NCI-H748 treated with DMSO at 0.1 percent for 48 hours (cell line): ENCODE measurements at places on chromosomes 5 and 9.

DNA sequence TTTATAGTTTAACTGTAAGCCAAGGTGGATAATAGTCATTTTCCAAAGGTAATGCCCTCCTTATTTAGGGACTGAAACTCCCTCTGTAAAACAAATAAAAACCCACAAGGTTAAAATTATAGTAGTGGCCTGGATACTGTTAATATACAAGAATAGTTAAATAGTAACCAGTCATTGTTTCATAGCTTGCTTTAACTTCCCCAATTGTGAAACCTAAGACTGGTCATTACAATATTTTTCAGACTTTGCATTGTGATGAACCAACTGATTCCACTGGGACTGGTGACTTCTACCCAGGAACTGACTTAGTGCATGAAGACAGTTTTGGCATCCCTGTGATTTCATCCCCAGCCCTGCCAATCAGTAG is 162.6 kb downstream of the SMC2 start:
- DNase-seq: no peak

- DNase-seq: no peak
Observed at GRCh38 chr9:21141427-21141882, at the start of gene IFNW1. Gene IFNW1 (minus strand): TSS chr9:21141832. CDS start chr9:21141570, 262 bp downstream.

DNA sequence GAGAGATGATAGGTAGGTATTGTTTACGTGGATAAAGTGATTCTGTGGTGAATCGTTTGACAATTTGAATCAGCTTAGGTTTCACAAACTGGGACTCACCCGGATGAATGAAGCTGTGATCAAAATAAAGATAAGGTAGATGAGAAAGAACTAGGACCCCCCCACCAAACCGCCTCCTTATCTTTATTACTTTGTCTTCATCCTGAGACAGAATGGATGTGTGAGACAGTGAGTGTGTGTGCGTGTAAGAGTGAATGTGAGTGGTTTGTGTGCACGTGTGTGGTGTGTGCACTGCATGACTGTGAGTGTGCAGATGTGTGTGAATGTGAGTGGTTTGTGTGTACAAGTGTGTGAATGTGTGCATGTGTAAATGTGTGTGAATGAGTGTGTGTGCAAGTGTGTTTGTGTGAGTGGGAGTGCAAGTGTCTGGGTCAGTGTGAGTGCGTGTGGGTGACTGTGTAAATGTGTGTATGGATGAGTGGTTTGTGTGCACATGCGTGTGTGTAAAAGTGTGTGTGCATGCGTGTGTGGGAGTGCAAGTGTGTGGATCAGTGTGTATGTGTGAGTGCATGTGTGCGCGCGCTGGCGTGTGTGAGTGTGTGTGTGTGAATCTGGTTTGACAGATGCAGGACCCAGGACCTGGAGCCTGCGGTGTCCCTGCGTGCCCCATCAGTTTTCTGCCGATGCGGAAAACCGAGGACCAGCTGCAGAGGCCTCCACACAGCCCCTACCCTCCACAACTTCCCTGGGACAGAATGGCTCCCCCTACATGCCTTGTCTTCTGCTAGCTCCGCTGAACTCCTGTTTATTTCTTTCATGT is 11.4 kb upstream of the ENG start:
- no peak for DNase-seq

DNA sequence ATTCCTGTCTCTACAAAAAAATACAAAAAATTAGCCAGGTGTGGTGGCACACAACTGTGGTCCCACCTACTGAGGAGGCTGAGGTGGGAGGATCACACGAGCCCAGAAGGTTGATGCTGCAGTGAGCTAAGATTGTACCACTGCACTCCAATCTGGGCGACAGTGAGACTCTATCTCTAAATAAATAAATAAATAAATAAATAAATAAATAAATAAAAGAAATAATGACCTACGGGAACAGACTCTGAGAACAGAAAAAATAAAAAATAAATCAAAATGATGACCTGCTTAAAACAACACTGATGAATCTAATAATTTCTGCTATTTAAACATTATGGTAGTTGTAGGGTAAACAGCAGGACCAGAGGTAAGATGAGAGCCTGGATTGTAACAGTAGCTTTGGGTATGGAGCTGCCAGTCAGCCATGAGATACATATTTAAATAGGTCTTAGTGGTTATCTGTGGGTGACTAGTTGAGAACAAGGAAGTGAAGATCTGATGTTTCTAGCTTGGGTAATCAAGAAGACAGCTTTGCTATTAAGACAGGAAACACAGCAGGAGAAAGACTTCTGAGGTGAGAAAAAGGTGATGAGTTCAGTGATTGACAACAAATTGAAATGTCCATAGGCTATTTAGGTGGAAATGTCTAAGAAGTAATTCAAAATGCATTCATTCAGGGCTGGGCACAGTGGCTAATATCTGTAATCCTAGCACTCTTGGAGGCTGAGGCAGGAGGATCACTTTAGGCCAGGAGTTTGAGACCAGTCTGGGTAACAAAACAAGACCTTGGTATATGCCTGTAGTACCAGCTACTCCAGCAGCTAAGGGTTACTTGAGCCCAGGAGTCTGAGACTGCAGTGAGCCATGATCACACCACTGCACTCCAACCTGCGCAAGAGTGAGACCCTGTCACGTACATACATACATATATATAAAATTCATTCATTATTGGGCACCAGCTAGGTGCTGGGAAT is 11.0 kb downstream of the RNF145 start:
- no peak for DNase-seq

DNA sequence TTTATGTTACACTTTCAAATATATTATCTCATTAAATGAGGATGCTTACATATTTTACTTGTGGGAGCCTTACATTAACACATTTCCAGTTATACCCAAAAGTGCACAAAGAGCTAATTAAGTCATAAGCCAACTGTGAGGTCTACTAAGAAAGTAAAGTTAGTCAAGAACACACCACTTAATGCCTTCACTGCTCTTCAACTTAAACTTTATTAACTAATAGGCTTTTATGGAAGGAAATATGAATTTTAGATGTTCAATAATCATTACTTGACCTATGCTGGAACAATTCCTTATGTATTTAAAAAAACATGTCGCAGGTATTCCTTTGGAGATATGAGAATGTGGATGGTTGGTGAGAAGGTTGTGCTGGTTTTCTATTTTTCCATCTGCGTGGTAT is 3.4 kb downstream of the ST8SIA4 start:
- DNase-seq: no peak

DNA sequence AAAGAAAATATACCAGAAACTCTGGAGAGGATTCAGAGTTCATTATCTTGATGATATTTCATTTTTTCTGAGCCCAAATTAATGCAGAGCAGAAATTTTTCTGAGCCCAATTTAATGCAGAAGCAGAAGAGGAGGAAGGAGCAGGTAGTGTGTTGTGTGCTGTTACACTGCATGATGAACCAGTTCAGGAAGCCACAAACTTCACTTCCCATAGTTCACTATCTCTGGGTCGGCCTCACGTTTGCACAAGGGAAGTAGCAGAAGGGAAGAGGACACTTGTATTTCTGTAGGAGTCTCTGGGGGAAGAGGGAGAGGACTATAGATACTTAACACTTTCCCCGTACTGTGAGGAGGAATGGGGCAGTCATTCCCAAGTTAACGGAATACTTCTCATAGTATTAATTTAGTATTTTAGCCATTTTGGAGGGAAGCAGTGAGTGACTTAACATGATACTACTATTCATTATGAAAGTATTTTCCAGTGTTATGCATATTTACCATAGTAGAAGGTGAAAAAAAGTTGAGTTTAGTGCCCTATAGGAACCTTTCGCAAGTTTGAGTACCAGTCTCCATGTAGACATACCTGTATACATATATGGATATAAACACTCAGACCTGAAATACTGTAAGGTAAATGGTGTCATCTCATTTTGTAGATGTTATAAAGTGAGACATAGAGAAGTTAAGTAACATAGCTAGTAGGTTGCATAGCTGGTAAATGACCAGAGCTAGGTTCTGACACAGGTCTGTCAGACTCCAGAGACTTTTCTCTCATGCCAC is 30.0 kb downstream of the XPA start:
- DNase-seq: no peak

DNA sequence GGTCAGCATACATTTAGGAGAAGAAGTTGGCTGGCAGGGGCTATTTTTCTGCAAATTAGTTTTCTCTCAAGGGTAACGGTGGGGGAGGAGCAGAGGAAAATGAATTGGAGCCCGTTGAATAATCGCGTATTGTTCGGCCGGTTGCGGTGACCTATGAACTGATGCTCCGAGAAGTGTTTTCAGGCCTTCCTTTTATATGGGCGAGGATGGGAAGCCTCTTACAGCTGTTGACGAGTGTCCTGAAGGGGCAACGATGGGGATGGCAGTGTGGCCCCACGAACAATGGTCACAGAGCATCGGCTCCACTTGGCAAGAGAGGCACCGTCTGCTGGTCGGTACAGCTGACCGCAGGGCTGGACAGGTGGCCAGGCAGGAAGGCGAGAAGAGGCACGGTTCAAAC is 400.7 kb downstream of the ZSWIM6 start:
- DNase-seq: no peak

DNA sequence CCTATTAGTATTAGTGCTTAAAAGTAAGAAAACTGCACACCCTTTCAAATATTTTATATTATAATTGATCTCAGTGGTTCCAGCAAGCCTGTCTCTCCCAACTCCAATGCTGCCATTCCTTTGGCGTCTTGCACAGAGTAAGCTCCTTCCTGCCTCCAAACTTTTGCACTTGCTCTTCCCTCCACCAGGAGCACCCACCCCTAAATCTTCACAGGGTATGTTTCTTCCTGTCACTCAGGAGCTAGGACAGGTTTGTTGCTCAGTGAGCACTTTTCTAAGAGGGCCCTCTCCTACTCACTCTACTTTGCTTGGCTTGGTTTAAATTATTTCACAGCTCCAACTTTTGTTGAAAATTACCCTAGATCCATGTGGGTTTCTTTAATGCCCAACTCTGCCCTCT is 189.1 kb upstream of the ADRA1B start:
- no peak for DNase-seq

- no peak for DNase-seq
Observed at GRCh38 chr9:136204838-136205706, at the start of gene LHX3. Gene LHX3 (minus strand): TSS chr9:136205128. CDS start chr9:136205012, 116 bp downstream.

GRCh38 chr5:179266291-179267070 is 78.8 kb downstream of the ADAMTS2 start:
- DNase-seq: no peak
